ENCODE measurements at places on chromosomes 16 and 17.

DNA sequence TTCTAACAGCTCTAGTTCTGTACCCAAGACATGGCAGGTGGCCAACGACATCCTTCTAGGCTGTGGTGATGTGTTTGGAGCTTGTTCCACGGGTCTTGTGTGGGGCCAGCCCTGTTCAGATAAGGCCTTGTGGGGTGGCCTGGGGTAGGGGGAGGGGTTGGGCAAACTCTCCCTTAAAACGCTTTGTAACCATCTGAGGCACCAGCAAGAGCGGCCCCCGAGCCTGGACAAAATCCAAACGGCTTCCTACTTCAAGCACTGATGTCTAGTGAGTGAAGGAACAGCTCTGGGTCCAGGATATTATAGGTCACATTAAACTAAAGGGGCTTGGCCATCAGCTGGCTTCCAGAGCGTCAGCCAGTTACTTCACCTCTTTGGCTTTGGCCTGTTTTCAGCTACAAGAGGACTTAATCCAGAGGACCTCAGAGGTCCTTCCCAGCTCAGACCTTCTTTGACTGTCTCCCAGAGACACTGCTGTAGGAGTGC, 11.9 kb downstream of the SERPINF1 start:
- no peak for DNase-seq

GRCh38 chr17:65694601-65695000, 133.2 kb upstream of the AXIN2 start:
- DNase-seq, result no peak

DNA sequence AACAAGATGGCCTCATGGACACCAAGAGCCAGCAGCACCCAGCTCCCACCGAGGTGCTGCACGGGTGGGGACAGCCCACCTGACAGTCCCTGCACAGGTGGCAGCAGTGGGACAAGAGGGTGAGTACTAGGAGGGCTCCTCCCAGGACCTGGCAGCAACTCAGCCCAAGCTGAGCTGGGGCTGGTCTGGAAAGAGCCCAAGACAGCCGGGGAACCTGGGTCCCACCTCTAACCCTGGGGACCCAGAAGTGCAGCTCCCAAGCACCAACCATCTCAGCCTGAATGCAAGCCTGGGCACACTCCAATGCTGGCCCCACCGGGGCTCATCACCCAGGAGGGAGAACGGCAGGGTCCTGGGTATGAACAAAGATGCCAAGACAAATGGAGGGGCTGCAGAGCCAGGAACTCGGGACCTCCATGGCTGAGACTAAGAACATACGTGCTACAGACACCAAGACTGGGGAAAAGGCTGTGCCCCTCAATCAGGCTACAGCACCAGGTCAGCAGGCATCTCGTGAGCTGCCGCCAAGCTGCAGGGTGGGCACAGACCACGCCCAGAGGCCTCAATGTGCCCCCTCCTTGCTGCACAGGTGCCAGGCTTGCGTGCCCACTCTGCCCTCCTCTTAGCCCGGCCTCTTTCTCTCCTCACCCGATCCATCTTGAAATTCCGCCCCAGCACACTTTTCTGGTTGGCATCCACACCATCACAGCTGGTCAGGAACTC, 37.5 kb upstream of the GSG1L start:
- DNase-seq, result no peak

DNA sequence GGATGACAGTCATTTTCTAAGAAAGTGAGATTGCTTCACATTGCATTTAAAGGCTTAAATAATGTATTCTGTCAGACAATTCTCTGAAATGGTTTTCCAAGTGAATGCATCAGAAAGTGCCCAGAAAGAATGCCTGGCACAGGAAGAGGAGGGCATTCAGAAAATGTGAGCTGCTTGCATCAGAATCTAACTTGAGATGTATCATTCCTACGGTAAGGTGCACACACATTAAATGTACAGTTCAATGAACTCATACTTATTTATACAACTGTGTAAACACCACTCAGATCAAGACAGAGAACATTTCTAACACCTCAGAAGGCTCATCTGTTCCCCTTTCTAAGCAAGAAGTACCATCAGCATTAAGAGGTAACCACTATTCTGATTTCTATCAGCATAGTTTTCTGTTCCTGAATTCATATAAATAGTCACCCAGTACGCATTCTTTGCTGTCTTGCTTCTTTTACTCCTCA, 638.0 kb downstream of the MAF start:
- no peak for DNase-seq

DNA sequence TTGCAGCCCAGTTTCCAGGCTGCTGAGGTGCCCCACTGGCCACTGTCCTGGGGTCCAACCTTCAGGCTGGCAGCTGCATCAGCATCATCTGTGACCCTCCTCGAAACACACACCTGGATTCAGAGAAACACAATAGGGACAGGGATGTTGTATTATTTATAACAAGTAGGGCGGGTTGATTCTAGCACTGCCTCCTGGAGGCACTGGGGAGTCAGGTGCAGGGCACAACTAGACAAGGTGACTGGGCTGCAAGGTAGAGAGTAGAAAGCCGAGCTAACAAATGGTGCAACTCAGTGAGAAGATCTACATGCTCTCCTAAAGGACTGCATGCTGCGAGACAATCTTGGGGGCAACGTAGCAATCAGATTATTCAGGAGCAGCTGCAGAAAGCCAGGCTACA, 317.3 kb downstream of the SLC39A11 start:
- no peak for DNase-seq

- no peak for DNase-seq
Measured at GRCh38 chr16:57962756-57963155, 8.2 kb downstream of the CNGB1 start.

DNA sequence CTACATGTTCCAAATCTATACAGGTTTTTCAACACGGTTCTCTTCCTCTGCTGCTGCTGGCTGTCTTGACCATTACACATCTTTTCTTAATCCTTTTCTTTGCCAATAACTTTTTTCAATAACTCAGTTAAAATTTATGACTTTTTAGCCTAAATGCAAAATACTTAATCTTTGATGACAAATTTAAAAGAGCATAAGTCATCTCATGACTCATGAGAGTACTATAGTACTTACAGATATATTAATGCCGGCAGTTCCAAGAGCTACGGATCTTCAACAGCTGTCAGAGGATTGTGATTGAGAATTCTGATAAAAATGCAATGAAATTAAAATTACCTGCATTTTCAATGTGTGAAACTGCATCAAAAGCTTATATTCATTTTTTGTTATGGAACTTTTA, 105.5 kb downstream of the KPNA2 start:
- no peak for DNase-seq

- DNase-seq, result no peak
Measured at GRCh38 chr16:50950955-50951354, 200.1 kb downstream of the SALL1 start.

DNA sequence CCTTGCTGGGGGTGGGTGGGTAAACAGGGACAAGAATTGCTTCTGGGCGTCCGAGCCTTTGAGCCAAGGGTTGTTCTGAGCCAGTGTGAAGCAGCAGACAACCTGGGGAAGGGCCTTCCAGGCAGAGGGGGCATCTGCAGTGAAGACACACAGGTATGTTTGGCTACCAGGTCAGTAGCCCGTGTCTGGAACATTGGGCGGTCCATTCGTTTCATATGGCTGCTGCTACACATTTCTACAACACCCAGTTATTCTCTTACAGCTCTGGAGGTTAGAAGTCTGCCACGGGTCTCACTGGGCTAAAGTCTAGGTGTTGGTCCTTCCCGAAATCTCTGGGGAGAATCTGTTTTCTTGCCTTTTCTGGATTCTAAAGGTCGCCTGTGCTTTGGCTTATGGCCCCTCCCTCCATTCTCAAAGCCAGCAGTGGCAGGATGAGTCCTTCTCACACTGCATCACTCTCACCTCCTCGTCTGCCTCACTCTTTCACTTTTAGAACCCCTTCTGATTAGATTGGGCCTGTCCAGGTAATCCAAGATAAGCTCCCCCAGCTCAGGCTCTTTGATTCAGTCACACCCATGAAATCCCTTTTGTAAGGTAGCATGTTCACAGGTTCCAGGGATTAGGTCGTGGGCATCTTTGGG, 136.1 kb downstream of the CLEC16A start:
- DNase-seq, result no peak

DNA sequence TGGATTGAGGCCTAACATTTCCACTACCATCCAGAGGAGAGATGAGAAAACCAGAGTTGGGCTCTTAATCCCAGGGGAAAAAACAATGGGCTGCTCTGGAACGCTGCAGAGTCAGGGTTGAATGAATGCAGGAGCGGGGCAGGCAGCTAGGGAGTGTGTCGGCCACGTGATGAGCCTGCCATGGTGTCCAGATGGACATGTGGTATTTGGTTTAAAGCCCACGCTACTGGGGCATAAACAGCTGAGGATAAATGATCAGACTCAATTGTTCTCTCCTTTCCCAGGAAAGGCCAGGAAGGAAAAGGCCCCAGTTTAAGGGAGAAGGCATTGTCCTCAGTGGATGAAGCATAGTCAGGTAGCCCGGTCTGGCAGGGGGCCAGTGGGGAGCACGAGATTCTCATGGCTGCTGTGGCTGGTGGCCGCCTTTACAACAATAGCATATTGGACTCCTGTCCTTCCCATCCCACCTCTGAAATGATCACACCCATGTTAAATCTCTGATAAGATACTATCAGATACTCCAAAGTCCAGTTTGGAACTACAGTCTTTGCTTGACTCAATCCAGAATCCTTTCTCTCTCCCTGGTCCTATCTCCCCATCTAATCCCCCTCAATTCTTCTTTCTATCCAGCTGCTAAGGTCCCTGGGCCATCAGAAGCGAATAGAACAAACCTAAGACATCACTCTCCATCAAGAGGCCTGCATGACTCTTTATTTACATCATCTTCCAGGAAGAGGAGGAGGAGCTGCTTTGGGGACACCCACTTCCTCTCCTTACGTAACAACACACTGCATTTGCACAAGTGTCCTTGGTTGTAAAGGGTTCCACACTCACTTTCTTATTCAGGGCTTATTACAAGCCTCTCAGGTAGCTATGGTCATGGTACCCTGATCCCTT, 20.4 kb downstream of the CA4 start:
- DNase-seq, result no peak

DNA sequence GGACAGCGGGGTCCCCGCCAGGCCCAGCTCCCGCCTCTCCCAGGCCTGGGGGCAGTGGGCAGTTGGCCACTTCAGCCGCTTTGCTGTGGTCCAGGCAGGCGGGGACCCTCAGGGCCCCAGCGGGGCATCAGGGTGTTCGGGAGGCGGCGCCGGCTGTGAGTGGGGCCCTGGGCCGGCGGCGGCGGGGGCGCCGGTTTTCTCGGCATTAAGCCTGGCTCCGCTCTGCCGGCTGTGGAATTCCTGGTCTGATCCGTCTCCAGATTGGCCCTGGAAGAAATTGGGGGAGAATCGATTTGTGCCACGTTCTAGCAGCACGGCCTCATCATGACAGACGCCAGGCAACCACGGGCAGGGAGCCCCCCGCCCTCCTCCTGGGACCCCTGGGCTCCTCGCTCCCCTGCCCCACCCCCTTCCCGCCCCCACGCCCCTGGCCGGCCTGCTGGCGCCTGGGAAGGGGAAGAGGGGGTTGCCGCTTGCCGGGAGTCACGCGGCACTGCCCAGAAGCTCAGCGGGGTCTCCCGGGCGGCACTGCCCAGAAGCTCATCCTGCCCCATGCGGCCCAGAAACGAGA, 28.6 kb upstream of the SSTR5 start:
- DNase-seq, result no peak

- no peak for DNase-seq
Measured at GRCh38 chr16:88405216-88406060, 22.7 kb downstream of the ZNF469 start.

DNA sequence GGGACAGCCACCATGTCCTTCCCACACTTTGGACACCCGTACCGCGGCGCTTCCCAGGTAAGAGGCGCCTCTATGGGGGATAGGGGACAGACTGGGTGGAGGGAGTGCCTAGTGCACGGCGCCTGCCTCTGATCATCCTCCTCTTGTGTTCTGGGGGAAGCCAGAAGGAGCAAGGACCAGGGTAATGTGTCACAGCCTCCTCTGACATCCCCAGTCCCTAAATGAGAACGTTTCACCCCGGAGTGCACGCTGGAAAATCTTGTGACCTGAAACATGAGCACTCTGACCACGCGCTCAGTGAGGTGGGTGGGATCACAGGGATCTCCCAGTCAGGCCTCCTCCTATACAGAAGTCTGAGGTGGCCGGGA, 1.1 kb downstream of the IRX6 start:
- DNase-seq, result no peak

GRCh38 chr17:80946449-80946848, 45.2 kb upstream of the CHMP6 start:
- DNase-seq, result no peak

- no peak for DNase-seq
Measured at GRCh38 chr16:74450236-74450635, 29.0 kb upstream of the CLEC18B start.
